Globus pallidus (tissue), 1 donor: ENCODE measurements at places on chromosomes 11 and 22.

GRCh38 chr22:48575618-48576332 lies 1251.9 kb downstream of the BRD1 start:
- DNase-seq = no peak

GRCh38 chr22:45516163-45516562 lies 13.5 kb downstream of the FBLN1 start:
- DNase-seq = no peak

DNA sequence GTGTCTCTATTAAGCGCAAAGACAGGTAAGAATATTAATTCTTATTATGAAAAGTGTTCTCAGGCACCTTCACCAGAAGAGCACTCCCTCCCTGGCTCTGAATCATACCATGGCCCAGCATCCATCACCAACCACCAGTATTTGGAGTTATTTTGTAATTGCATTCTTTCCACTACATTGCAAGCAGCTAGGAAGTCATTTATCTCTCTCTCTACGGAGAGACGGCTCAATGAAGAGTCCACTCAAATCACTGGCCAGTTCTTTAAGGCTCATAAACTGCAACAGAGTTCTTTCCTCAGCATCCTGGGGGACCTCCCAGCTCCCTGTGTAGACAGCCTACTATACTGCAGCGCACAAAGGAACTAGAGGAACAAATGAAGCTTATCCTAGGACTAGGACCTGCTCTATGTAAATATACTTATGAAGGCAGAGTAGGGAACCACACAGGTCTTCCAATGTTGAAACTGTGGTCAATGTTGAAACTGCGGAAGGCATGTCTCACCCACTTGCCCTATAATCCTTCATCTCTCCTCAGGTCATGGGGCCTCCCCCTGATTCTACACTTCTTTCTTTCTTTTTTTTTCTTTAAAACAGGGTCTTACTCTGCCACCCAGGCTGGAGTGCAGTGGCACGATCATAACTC lies 63.4 kb downstream of the AAMDC start:
- no peak for DNase-seq

GRCh38 chr22:43118024-43118849 lies 7.7 kb downstream of the BIK start:
- DNase-seq = no peak

DNA sequence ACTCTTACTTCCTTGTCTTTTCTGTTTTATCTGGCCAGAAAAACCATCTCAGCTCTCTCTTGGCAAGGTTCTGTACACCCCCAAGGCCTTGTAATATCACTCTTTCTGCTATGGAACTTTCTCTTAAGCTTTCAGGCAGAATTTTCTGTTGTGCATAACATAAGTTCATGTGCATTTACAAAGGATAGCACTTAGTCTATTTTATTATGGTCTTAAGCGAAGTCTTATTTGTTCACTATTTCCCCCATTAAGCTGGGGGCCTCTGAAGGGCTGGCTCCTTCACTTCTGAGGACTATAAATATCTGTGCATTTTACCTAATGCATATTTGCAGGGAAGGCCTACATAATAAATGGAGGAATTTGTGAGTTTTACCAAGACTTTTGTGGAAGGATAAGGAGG lies 1393.4 kb downstream of the FAM181B start:
- DNase-seq = no peak

DNA sequence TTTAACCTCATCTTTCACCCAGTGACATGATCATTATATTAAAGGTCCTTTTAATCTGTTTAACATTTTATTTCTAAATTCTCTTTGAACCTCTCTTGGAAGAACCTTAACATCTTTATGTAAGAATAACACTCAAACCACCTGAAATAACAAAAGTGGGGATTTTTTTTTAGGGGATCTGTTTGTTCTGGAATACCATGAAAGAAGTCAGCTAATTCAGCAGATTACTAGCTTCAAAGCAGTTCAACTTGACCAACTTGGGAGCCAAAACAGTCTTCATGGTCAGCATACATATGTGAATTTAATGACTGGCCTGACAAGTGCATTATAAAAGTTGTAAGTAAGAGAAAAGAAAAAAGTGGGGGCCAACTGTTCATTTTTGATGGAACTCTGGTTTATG lies 52.3 kb downstream of the CCDC34 start:
- no peak for DNase-seq

DNA sequence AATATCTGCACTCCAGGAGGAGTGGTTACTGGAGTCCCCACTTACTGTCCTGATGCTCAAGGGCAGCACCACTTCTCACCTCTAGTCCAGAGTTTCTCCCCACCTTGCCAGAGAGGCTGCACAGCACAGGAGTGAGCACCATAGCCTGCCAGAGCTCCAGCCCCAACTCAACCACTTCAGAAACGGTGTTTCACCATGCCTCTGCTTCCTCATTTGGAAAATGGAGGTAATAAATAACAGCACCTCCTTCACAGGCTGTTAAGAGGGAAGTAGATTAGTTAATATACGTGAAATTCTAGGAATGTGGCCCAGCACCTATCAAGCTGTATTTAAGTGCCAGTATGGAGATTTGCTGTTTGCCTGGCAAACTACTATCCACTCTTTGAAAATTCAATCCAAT lies 63.0 kb downstream of the GALNT18 start:
- DNase-seq = no peak

- no peak for DNase-seq
These were observed 13.5 kb downstream of the KCNC1 start for GRCh38 chr11:17748044-17748443.

GRCh38 chr11:110069158-110069737 lies 23.9 kb upstream of the ZC3H12C start:
- no peak for DNase-seq

- no peak for DNase-seq
These were observed 818.8 kb upstream of the CHORDC1 start for GRCh38 chr11:91041626-91042025.

DNA sequence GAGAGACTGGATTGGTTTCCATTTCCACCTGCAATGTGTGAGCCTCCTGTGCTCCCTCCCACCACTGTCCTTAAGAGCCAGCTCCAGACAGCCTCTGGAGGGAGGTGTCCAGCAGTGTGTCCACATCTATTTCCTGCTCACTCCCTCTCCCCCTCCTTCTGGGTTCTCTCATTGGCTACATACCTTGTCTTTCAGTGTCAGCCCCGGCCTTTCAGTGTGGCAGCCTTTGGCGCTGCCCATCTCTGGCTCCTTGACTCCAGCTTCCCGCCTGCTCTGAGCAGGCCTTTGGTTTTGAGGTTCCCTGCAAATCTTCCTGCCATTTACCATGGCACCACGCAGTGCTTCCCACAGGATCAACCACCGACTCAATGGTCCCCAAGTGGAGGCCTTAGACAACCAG lies 19.0 kb upstream of the PTPRJ start:
- no peak for DNase-seq
